ENCODE measurements at places on chromosomes 4 and X.

DNA sequence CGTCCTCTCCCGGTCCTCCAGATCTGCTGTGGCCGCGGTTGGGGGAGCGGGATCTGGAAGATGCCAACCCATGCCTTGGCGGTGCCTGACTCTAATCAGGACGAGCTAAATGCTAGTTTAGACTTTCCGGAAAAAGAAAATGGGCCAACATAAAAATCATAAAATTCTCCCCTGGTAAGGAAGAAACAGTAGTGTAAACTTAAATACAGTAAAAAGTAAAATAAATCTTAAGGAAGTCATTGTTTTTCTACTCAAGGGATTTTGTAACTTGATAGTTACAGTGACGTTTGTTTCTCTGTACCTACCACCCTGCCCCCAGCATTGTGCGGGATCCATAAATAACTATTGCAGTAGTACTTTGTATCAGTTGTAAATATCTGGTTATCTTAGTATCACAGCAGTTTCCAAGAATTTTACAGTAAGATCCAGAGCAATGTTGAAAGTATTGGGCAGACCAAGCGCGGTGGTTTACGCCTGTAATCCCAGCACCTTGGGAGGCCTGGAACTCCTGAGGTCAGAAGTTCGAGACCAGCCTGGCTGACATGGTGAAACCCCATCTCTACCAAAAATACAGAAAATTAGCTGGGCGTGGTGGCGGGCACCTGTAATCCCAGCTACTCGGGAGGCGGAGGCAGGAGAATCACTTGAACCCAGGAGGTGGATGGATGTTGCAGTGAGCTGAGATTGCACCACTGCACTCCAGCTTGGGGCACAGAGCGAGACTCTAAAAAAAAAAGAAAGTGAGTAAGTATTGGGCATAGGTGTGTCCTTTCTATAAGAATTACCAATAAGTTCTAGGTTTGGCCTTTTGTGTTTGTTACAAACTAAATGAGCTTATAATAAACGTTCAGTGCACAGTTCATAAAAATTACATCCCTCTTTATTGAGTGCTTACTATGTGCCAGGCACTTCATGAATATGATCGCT, 1.0 kb upstream of the PLA2G12A start:
- no peak for DNase-seq

DNA sequence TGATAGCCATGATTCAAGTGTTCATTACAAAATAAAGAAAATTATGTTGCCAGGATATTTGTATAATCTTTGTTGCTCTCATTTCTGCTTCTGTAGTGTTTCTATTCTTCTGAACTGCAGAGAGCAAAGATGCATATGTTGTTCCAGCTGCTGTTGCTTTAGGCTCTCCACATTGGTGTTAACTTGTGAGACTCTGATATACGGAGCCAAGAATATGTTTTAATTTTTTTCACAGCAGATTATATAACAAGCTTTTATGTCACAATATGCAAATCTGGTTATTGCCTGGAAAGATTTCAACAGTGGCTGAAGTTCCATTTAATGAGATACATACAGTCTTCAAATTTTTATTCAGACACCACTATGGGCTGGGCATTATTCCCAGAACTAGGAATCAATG, 655.0 kb downstream of the GRXCR1 start:
- no peak for DNase-seq

DNA sequence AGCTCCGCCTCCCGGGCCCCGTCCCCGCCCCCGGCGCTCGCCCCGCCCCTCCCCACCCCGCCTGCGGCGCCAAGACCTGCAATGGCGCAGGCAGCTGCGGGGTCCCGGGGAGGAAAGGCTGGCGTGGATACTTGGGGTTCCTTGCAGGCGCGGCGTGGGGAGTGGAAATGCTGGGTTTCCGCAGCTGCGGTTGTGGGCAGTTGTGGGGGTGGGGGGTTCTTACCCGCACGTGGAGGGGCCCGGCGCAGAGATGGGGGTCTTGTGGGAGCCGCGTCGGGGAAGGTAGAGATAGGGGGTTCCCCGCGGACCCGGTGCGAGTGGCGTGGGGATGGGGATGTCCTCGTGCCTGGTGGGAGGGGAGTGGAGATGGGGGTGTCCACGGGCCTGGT, 680 bp upstream of the ASMTL start:
- no peak for DNase-seq

DNA sequence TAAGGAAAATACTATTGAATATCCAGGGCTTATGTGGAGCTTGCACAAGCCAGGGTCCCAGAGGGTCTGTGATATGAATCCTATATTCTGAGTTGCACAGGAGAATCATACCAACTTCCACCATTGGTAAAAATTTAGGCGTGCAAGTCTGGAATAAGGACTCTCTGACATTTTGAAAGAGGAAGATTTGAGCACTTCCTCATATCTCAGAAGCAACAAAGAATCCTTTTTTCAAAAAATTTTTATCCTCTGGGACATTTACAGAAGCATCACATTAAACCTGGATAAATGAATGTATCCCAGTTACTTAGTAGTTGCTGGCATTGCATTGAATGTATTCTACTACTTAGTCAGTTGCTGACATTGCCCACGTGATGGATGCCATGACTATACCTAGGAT, 24.2 kb upstream of the CAMK2D start:
- DNase-seq, result no peak

DNA sequence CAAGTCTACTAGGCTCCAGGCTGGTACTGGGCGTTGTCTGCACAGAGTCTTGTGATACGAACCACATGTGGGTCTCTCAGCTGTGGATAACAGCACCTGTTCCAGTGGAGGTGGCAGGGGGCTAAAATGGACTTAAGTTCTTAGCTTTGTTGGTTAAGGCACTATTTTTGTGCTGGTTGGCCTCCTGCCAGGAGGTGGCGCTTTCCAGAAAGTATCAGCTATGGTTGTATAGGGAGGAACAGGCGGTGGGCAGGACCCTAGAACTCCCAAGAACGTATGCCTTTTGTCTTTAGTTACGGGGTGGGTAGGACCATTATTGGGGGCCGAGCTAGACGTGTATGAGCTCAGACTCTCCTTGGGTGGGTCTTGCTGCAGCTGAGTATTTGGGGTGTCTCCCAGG, 1138.4 kb downstream of the PCDH19 start:
- DNase-seq, result no peak

DNA sequence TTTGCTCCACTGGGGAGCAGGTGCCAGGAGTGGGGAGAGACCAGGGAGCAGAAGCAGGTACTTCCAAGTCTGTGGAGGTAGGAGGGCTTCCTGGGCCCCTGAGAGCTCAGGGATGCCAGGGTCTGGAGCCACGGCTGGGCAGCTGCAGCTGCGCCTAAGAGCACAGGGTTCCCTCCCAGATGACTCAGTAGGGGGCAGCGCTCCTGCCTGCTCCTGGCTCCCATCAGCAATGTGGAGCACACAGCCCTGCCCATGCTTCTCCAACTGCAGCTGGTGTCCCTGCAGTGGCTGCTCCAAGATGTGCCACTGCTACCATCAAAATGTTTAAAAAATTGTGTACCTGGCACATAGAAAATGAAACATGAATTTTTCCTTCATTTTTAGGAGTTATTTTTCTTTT, 1028.2 kb downstream of the PCDH7 start:
- DNase-seq, result no peak

DNA sequence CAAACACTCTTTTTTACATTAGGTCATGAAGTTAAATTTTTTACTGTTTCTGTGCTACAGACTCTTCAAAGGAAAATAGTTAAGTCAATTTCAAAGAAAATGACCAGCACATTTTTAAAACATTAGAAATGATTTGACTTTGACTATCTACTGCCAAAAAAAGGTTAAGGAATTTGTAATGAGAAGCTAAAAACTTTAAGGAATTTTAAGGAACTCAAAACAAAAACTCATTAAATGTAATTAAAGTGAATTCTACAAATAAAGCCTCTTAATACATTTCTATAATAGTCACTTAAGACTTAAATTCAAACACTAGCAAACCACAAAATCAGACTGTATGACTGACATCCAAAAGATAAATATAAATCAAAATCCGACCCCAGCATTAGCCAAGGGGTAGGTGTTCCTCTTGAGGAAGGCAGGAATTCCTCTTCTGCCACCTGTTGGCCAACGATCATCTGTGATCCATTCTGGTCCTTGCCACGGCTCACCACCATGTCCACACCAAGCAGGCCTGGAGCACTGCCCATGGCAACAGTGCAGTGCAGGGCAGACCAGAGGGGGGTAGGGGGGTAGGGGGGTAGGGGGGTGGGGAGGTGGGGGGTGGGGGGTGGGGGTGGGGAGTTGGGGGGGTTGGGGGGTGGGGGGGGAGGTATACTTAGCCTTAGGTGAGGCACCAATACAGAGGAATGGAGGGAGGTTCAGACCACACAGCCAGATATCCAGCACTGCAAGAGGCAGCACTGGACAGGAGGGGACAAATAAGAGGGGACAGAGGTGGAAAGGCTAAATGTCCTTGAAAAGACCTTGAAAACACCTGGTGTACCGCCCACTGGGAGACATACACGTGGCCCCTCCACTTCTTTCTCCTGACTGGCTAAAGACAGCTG, 287.4 kb downstream of the CHIC1 start:
- no peak for DNase-seq

- no peak for DNase-seq
These were observed 56.2 kb downstream of the UGT2B10 start for GRCh38 chr4:68871809-68872642.

DNA sequence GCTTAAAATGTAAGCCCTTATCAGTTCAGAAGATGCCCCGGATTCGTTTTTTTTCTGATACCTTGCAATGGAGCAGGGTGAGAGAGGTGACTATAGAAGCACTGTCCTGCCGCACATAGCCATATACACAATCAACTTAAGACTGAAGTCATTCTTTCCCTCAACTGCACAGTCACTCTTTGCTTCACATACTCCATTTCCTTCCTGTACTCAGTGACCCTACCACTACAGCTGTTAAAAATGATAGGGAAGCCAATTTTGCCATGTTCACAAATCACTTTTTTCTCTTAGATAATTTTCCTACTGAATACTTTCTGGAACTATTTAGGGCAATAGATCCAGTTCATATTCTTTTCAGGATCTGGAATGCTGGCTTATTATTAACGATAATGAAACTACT, 300.0 kb downstream of the ANK2 start:
- DNase-seq, result no peak

GRCh38 chr4:54661169-54661568, 3.4 kb downstream of the KIT start:
- DNase-seq, result no peak

GRCh38 chrX:5958523-5958922, 270.1 kb downstream of the NLGN4X start:
- DNase-seq, result no peak

DNA sequence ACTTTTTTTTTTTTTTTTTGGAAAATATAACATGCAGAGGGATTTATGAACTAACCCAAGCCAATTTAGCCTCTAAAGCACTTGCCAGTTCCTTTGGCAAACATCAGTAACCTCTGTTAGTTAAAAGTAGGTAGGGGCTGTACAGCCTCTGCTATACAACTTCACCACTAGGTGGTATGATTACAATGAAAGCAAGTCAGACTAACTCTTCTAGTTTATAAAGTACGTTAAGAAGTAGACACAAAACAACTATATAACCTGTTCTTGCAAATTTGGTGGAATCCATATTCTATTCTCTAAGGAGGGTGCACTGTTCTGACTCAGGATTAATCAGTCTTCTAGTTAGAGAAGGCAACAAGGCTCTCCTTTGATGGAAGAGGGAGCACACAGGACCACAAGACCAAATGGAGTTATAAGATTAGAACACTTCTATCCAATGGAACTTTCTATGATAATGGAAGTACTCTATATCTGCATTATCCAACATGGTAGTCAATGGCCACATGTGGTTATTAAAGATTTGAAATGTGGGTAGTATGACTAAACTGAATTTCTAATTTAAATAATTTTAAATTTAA, 12.8 kb downstream of the AIMP1 start:
- DNase-seq, result no peak

- no peak for DNase-seq
These were observed 377.8 kb upstream of the PRKX start for GRCh38 chrX:4091046-4091760.

GRCh38 chr4:48683784-48684666, 96.1 kb downstream of the FRYL start:
- DNase-seq, result no peak

DNA sequence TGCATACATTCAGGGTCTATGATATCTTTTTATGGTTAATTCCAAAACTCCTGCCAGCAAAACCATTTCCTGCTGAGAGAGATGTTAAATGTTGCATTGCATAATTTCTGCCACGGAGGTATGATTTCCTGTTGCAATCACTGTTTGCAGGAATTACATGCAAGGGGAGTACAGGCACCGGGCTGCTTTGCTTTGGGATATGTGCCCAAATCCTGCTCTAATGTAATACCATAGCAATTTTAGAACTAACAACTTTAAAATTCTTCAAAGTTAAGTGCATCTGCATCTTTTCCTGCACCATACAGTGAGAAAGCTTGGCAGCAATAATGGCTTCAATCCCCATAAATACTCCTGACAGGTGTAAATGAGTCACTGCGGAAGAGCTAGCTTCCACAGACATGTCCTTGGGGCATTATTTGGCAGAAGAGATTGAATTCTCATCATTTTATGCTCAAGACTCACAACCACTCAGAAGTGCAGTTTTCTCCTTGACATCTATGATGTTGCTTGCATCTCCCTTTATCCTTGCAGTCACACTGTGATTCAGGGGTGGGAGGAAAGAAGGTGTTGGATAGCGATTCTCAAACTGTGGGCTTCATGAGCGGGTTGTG, 29.6 kb downstream of the TRIM2 start:
- no peak for DNase-seq

- no peak for DNase-seq
These were observed 18.0 kb downstream of the TBC1D9 start for GRCh38 chr4:140738139-140738538.

DNA sequence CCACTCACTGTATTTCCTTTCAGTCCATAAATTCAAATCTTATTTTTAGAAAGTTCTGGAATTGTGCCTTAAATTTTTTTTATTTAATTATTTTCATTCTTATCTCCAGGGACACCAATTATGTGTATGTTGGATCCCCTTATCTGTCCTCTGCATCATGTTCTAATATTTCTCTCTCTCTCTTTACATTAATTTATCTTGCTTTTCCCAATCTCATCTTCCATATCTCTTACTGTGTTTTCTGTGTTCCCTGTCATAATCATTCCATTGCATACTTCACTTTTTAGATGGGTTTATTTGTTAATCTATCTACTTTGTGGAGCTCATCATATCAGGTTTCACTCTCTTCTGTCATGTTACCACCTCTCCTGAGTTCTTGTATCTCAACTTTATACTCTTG, 37.4 kb downstream of the PPP2R2C start:
- no peak for DNase-seq

DNA sequence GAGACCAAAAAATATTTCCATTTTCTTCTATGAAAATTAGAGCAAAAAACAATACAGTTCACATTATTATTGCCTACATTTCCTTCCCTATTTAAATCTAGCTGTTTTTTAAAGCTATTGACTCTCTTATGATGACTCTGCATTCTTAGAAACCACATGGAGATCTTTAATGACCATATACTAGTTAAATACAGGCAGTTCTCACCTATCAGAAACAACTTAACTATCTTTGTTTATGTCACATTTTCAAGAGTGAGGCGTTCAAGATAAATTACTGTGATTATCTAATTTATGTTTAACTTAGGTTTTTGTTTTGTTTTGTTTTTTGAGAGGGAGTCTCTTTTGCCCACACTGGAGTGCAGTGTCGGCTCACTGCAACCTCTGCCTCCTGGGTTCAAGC, 3.0 kb downstream of the CISD2 start:
- no peak for DNase-seq
